ENCODE measurements at places on chromosomes 5 and 9.
A peak's percentile ranks its signal among the peaks of the same experiment; 100 is the strongest.

DNA sequence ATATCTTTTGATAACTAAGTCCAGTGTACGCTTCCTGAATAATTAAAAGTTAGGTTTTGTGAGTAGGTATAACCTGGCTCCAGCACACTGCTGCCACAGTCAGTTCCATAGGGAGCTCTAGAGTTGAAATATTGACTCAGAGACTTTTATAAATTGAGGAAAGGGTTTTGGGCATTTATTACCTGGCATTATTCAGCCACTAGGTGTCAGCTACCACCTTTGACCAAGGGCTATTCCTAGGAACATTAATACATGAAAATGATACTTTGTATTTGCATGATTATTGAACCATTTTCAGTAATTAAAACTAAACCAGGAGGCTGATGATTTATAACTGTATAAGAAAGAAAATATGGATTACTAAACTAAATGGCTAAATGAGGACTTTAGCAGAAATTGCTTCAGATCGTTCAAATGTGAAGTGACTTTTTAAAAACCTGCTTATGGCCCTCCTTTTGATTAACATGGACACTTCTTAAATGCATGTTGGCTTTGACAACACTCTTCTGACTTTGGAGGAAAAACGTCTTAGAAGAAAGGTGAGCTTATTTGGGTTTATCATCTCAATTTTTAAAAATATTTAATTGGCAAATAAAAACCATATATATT, 83.0 kb downstream of the SMC2 start:
- no peak for DNase-seq

DNA sequence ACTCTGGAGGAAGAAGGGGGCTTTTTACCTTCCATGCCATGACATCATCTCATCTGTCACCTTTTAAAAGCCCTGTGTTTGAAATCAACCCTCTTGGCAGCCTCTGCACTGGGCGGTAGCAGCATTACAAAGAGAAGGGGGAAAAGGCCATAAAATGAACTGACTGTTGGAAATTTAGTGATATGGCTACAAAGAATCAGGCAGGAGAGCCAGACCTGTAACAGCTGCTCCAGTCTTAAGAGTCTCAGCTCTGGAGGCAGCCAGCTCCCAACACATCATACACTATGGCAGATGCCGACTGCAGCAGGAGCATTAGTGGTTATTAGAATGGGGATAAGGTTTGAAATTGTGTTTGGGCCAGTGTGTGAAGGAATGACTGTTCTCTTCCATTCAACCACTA, 257.5 kb downstream of the DMAC1 start:
- no peak for DNase-seq

- peak; percentile 45 for DNase-seq
Observed at GRCh38 chr5:104178829-104179456, 616.4 kb upstream of the NUDT12 start.

- DNase-seq, result no peak
Observed at GRCh38 chr9:22005702-22006606, 3.2 kb downstream of the CDKN2B start.

GRCh38 chr5:10138395-10139057, 111.2 kb downstream of the ATPSCKMT start:
- peak; percentile 43 for DNase-seq

DNA sequence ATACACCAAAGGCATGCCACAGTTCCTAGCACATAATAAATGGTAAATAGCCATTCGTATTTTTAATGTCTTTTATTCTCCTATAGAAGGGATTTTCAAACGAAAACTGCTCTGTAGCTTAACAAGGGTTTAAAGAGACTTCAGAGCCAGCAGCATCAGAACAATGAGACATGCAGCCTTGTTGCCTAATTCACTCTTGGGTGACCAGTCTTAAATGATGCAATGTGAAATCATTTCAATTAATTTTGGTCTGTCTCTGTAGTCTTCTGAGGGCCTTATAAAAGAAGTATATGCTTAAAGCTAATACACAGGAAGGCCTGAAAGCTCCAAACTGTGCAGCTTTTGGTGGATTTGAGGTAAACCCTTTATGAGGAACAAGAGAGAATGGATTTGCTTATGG, 888.8 kb upstream of the WWC1 start:
- DNase-seq, result no peak

DNA sequence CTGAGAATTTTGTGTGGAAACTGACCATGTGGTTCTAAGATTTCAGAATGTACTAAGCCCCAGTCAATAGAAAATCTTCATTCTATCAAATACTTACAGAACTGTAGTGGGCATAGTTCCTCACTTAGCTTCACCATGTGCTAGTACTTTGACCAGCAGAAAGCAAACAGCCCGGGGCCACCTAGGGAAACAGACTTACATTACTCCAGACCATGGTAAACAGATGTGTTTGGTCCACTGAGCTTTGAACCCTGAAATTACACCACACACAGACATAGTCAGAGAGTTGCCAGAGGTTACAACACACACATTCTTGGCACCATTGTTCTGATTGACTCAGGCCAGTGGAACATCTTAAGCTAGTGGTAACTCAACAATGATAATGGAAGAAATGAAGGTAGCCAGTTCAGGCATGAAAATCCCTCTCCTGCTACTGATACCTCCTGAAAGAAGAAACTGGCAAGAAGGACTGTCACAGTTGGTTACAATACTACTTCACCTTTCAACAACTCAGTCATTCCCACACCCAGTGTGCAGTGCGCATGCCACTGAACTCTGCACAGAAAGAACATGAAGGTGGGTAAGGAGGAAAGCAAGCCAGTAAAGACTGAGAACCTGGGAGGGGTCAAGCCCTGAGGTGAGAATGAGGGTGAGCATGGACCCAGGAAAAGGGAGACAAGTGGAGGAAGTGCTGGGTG, 18.7 kb upstream of the LECT2 start:
- peak; percentile 74 for DNase-seq

DNA sequence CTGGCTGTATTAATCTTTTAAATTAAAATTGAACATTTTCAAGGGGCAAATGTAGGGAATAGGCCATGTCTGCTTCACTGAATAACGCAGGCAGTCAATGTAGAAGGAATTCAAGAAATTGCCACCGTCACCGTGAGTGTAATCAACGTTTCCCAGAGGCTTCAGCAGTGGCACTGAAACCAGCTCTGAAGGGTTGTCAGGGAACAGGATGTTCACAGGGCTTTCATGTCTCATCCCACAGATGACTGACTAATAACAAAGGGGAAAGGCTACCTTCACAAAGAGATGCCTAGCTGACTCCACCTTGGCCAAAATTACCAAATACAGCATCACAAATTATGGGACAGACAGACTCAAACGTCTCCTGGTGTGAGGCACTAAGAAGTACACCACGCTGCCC, 70.4 kb upstream of the SIMC1 start:
- no peak for DNase-seq

- no peak for DNase-seq
Observed at GRCh38 chr5:154791535-154791934, 36.4 kb downstream of the LARP1 start.

- DNase-seq, result no peak
Observed at GRCh38 chr9:81474792-81475191, 214.6 kb downstream of the TLE1 start.

DNA sequence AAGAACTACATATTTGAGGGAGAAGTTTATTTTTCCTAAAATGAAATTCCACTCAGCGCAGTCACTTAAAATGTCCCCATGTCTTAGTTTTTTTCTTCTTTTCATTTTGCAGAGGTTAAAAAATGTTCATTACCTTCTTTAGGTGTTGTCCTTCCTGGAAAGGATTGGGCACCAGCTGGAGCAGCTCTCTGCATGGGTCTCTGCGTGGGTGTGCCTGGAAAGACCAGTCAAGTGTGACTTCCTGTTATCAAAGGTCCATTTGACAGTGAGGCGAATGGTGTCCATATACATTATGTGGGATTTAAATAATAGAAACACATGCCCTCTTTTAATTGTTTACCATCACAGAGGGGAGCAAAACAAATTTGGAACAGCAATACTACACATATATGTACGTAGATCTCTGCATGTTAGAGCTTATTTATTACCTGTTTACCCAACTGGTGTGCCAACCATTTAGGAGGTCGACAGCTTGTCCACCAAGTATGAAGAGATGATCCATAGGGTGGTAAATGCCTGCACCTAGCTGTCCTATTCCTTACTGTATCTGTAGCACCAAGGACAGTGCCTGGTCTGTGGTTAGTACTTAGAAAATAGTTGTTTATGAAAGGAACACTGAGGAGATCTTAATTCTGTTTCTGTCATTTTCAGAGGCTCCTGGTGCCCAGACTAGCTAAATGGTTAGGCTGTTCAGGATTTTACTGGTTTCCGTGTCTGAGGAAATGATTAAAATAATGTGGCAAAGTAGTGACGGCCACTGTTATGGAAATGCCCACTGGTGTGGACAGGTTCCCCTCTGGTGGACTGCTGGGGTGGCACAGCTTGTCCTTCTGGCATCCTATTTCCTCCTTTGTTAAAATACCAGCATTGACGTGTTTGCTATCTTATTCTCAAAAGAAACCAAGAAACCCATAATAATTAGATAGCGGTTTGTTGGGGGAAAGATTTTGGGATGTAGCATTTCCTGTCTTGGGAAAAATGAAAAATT, 200.4 kb downstream of the MAST4 start:
- DNase-seq, result peak; percentile 7

DNA sequence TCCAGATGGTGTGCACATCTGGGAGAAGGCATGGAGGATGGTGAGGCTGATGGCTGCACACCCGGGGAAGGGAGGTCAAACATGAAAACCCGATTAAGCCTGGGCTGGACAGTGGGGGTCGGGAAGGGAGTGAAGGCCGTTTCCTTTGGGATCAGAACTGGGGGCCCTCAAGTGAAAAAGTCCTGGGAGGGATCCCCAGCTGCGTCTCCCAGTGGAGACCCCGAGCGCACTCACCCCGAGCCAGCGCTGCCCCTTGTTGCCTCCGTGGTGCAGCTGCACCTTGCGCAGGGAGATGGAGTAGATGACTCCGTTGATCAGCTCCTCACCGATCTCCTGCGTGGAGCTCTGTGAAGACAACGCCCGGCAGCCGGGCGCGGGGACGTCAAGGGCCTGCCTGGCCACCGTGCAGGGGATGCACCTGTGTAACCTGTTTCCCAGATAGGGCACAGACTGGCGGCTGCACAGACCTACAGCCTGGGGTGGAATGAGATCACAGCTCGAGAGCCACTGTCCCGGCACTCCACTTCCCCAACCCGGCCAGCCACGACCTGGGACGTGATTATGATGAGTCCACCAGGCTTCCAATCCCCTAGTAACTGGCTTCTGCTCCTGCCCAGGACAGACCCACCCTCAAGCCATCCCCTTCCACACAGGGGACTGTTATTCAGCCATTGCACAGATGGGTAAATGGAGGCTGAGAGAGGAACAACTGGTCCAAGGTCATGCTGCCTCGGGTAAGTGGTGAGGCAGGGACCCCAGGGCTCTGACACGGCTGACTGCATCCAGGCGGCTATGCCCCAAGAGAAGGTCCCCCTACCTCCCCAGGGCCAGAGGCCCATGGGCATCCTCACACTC, 9.0 kb downstream of the RALGDS start:
- no peak for DNase-seq

DNA sequence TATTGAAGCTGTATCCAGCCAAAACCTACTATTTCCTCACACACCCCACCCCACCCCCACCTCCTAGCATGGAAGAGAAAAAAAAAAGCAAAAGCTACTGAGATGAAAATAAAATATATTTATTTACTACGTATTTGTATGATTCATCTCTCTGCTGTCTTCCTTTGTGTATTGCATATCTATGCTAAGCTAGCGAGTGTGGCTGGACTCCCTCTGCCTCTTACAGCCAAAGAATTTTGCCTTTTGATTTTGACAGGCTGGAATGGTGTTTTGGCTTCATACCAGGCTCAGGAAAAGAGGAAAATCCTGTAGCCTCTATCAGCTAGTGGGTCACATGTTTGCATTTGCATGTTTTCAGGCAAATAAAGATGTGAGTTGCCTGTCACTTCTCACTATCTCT, 2.2 kb downstream of the ABLIM3 start:
- peak; percentile 69 for DNase-seq

DNA sequence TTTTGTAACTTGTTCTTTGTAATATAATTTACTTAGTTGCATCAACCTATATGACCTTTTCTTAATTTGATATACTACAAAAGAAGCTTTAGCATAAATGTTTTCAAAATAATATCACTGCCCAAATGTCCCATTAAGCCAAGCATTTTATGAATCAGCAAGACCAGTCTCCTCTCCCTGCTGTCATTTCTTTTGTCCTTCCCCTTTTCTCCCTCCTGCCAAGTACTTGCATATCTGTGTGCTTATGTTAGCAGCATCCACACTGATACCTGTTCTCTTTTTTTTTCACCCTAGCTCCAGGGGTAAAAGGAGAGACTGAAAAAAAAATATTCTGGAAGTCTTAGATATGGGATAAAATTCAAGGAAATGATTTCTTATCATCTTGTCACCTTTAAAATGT, 69.7 kb downstream of the ZSWIM6 start:
- no peak for DNase-seq

- DNase-seq, result no peak
Observed at GRCh38 chr5:79205965-79206364, 30.0 kb upstream of the JMY start.

DNA sequence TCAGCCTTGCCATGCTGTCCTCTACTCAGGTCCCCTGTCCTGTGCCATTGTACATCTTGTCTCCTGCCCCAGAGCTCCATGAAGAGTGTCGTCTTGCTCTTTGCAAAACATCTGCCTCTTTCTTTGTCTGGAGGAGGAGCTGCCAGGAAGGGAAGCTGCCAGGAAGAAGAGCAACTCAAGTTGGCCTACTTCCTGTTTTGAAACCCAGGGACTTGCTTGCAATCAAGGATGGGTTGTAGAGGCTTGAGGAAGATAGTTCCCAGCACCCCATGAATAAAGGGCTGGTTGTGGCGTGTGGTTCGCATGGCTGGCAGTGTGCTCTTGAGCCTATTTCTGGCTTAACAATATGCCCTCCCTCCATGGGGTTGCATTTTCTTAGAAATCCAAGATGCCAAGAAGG, 53.0 kb upstream of the CPEB4 start:
- DNase-seq, result no peak

GRCh38 chr9:34430843-34431437, 27.4 kb downstream of the FAM219A start:
- peak; percentile 82 for DNase-seq

DNA sequence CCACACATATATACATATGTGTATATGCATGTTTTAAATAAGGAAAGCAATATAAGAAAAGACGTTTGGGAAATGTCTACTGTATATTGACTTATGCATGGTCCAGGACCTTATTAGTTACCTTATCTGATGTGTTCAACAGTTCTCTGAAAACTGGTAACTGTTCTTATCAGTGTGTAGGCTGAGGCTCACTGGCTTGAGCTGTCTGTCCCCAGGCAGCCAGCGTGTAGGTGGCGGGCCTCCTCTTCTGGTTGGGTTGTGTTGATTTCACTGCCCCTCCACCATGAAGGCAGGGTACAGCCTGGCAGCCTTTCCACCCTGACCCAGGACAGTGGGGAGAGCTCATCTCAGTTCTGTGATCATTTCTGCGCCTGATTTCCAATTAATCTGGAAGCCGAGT, 38.7 kb upstream of the SEMA4D start:
- DNase-seq, result no peak

All from MG63 (cell line).